MM.1S (cell line): ENCODE measurements at places on chromosomes 4 and X.

DNA sequence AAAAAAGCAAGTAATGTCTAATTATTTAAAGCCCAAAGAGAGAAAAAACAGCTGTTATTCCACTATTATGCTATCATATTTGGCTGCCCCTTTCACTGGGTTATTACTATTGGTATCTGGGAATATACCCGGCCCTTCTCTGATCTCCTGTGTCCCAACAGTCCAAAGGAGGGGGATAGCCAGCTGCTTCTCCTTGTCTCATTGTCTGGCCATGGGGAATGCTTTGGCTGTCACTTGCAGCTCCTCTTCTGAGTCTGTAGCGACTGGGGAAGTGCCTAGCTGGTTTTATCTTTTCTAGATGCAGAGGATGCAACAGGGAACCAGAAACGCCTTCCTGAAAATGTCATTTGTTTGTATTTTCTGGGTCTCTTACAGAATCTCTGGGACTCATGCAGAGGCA lies 33.9 kb downstream of the MGARP start:
- DNase-seq: no peak

GRCh38 chrX:57902633-57903032 lies 7.6 kb downstream of the ZXDA start:
- no peak for DNase-seq

DNA sequence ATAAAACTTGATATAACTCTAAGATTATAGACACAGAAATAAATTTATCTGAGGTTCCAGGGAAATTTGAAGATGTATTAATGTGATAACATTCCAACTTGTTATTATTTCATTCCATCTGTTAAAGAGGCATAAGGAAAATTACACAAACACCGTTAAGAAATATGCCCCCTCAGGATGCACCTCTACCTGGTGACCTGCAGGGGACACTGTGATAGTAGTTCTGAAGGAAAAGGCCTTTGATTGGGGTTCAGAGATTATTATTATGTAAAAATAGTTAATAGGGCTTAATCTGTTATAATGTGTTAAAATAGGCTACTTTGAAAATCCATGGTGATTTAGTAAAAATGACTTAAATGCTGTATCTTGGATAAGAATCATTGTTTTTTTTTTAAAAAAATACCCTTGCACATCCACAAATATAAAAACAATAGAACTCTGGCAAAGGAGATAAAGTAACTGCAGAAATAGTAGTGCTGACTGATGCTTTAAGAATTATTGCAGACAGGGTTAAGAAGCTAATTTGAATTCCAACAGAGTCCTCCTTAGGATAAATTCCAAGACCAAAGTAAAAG lies 6.1 kb upstream of the ABRAXAS1 start:
- peak; percentile 44 for DNase-seq

GRCh38 chr4:120725639-120726580 lies 196.6 kb downstream of the PRDM5 start:
- no peak for DNase-seq

- no peak for DNase-seq
These were observed 102.0 kb downstream of the TAB3 start for GRCh38 chrX:30787012-30787411.

DNA sequence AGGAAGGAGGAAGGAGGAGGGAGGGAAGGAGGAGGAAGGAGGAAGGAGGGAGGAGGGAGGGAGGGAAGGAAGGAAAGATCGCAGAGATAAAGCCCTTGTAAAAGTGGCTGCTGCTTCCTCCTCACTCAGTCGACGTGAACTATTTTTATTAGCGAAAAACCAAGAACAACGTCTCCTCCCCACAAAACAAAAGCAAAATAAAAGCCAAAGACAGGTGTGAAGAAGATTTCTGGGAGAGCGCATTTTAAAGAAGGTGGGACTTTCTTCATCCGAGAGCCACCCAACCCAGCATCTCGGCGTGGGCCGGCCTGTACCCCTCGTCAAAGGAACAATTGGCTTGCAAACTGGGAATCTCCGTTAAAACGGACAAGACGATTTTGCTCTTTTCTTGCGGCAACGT lies 40.7 kb upstream of the ASMTL start:
- no peak for DNase-seq

DNA sequence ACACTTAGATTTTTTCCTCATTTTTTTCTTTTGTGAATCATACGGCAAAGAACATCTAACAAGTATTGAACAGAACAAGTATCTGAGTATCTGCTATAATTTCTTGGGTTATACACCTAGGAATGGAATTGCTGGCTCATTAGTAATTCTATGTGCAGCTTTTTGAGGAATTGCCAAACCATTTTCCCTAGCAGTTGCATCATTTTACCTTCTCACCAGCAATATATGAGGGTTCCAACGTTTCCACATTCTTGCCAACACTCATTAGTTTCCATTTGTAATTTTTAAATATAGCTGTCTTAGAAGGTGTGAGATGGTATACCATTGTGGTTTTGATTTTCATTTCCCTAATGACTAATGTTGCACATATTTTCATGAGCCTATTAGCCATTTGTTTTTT lies 41.1 kb upstream of the DCAF8L1 start:
- no peak for DNase-seq

DNA sequence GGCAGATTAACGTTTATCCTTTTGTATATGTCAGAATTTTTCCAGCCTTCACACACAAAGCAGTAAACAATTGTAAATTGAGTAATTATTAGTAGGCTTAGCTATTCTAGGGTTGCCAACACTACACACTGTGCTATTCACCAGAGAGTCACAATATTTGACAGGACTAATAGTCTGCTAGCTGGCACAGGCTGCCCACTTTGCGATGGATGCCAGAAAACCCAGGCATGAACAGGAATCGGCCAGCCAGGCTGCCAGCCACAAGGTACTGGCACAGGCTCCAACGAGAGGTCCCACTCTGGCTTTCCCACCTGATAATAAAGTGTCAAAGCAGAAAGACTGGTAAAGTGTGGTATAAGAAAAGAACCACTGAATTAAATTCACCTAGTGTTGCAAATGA lies 94.8 kb downstream of the TET2 start:
- no peak for DNase-seq

DNA sequence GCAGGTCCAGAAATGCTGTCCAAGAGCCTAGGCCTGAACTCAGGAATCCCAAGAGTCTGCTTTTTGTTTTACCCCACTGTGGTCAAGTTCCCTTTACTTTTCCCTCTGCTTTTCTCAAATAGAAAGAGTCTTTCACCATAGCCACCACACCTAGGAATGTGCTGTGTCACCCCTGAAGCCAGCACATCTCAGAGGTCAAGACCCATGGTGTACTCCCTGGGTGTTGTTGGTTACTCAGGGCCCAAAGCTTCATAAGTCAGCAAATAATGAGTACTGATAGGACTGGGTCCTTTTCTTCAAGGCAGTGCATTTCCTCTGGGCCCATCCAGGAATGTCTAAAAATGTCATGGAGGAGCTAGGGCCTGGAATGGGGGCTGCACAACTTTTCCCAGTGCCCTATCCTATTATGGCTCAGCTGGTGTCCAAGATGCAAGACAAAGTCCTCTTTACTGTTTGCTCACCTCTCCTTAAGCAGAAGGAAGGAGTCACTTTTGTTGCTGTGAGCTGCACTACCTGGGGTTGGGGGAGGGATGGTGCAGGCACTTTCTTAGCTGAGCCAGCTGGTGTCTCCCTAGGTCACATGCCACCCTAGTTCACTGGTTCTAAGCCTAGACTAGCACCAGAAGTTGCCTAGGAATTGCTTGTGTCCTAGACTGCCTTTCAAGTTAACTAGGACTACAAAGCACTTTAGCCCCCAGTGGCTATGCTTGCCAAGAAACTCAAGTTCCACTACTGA lies 62.4 kb upstream of the RXFP1 start:
- DNase-seq: no peak

GRCh38 chr4:52904421-52904820 lies 42.3 kb downstream of the RASL11B start:
- DNase-seq: no peak

GRCh38 chrX:8033175-8033574 lies 106.0 kb upstream of the PNPLA4 start:
- no peak for DNase-seq

DNA sequence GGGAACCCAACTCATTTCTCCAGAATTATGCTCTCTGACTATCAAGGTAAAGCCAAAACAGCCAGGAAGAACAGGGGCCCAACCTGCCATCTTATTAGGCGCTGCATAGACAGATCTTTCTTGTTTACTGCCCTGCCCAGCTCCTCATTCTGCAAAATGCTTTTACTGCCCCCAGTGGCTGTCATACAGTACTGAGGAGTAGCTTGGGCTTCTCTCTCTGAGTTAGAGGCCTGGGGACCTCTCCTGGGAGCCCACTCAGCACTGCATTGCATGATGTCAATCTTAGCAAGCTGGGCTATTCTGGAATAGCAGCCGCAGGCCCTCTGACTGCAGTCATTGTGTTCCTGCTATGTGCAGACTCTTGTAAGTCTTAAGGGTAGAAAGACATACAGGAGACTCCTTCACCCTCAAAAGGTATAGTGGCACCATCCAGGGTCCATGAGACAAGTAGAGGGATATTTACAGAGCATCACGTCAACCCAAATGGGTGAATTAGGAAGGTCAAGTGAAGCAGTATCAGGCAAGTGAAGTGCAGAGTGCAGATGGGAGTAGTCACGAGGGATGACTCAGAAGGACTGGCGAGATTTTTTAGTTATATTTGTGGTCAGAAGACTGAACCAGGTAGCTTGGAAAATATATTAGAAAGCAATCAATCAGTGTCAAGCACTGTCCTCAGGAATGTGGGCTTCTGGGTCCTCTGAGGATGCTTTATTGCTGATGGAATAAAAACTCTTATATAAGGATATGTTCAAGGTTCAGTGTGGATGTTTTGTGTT lies 294.1 kb upstream of the SFRP2 start:
- DNase-seq: no peak

GRCh38 chrX:100625985-100626491 lies 10.6 kb downstream of the TSPAN6 start:
- peak; percentile 82 for DNase-seq

GRCh38 chr4:38671592-38671940 lies 7.6 kb downstream of the KLF3 start:
- DNase-seq: no peak
